ENCODE measurements at places on chromosomes 2 and 18. TPM values are rescaled to one million over a fixed set of nuclear protein-coding genes. Genes with fewer than 3 reads are reported as not detected.

EPAS1 gene
- total RNA-seq, result 83.4 TPM

RIT2 gene
- not detected for total RNA-seq

BUB1 gene
- total RNA-seq, result 18.2 TPM

DES gene
- 5,232 TPM for total RNA-seq

MC4R gene
- total RNA-seq, result 0.21 TPM

DNA sequence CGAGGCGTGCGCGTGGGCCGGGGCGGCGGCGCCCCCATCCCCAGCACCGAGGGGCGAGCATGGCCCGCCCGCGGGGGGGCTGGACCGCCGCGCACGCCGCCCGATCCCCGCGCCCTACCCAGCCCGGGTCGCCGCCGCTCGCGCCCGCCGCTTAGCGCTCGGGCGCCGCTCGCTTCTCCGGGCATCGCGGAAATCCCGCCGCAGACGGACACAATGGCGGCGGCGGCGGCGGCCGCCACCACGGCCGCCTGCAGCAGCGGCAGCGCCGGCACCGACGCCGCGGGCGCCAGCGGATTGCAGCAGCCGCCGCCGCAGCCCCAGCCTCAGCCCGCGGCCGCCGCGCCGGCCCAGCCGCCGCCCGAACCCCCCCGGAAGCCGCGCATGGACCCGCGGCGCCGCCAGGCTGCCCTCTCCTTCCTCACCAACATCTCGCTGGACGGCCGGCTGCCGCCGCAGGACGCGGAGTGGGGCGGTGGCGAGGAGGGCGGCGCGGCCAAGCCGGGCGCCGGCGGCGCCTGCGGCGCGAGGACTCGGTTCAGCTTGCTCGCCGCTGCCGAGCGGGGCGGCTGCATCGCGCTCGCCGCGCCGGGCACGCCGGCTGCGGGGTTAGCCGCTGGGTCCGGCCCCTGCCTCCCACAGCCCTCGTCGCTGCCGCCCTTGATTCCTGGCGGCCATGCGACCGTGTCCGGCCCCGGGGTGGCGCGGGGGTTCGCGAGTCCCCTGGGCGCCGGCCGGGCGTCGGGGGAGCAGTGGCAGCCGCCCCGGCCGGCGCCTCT, 453 bp downstream of the CABLES1 start:
- DNase-seq, result peak; percentile 32

DNA sequence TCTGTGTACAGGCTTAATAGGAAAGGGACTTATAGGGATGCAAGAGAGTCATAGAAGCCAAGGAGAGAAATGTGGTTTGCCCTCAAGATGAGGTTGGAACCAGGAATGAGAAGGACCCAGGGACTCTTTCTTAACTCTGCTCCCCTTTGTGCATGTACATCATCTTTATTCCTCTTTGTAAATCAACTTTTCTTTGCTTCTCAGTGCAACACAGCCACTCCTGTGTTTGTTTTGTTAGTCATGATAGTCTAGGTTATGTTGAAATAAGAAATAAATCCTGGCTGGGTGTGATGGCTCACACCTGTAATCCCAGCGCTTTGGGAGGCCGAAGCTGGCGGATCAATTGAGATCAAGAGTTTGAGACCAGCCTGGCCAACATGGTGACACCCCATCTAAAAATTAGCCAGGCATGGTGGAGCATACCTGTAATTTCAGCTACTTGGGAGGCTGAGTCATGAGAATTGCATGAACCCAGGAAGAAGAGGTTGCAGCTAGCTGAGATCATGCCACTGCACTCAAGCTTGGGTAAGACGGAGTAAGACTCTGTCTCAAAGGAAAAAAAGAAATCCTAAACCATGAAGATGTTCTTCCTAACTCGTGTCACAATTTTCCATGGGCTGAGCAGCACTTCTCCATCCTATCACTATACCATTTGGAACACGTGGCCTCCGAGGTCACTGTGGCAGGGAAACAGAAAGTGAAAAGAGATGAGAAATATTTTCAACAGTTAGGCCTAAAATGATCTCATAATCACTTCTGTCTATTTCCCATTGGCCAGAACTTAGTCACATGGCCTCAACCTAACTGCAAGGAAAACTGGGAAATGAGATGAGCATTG, 73.0 kb upstream of the TMEM17 start:
- no peak for DNase-seq

DNA sequence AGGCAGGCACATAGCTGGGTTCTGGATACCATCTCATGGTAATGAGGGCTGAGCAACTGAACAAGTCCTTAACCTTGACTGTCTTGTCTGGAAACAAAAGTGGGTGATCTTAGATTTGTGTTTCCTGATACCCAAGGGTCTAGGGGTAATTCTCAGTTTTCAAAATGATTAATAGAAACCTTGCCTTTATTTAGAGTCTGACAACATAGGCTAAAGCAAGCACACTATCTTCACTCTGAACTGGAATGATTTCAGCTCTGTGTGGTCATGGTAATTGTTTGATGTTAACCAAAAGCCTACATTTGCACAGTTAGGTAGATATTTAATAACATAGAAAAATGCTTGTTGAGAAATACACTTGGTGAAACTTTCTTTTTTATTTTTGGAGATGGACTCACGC, 6.8 kb upstream of the LAMA3 start:
- no peak for DNase-seq

GRCh38 chr2:152626911-152627339, 90.3 kb downstream of the PRPF40A start:
- DNase-seq, result no peak

- no peak for DNase-seq
These were observed 25.8 kb upstream of the IL18RAP start for GRCh38 chr2:102397209-102397608.

- DNase-seq, result no peak
These were observed 21.6 kb upstream of the GPR17 start for GRCh38 chr2:127624320-127624755.

DNA sequence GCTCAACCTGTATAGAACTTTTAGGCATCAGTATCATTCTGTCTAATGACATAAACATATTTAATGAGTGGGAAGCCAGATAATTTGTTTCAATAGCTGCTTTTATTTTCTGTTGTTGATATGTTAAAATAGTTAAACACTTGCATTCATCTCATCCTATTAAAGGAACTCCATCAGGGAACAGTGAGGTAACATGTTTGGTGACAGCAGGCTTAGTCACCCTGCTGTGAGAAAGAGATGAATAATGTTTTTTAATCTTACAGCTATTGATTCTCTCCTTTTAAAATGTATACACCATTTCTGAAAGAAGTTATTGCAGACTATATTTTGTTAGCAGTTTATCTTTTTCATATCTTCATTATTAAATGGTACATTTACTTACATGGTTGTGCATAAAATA, 123.3 kb upstream of the CWC22 start:
- no peak for DNase-seq

DNA sequence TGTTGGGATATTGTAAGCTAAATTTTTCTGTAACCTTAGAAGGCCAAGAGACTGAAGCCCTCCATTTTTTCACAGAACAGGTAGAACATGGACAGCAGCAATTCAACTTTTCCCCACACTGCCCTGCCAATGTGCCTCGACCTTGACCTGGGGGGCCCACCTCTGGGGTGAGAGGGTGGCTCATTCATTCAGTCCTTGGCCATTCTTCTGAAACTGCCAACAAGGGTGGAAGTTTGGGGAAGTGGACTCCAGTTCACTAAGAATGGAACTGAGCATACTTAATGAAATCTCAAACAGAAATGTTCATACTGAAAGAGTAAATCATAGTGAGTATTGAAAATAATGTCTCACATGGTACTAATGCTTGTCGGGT, 1.1 kb downstream of the EEF1B2 start:
- DNase-seq, result no peak

- peak; percentile 76 for DNase-seq
These were observed 56.9 kb downstream of the COL4A4 start for GRCh38 chr2:227106845-227107759.

- DNase-seq, result no peak
These were observed 31.9 kb downstream of the TFCP2L1 start for GRCh38 chr2:121253021-121253673.

DNA sequence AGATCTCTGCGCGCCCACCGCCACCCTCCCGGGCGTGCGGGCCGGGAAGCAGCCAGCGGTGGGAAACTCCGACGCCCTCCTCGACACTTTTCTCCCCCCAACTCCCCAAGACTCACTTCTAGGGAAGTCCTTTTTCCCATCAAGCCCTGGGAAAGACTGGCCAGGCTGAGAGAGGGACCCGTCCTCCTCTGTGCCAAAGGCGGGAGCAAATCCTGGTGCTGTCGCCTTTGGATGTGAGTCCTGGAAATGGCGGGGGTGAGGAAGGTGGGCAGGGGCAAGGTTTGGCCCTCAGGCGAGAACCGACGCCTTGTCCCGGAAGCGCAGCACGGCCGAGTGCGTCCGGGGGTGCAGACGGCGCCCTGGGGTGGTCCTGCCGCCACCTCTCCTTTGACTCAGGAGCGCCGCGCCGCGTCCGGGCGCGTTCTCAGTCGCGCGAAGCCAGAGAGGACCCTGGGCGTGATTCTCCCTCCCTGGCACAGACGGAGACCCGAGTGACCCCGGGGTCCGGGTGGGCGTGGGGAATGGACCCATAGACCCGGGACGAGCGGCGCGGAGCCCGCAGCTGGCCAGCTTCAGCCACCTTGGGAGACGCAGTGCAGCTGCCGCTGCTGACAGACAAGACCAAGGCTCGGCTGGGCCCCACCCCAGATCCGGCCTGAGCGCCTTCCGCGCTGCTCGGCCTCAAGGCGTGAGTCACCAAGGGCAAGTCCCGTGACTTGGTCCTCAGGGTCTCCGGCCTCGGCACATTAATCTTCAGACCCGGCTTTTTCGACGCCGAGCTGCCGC, 3.5 kb upstream of the LBX2 start:
- DNase-seq, result peak; percentile 85

DNA sequence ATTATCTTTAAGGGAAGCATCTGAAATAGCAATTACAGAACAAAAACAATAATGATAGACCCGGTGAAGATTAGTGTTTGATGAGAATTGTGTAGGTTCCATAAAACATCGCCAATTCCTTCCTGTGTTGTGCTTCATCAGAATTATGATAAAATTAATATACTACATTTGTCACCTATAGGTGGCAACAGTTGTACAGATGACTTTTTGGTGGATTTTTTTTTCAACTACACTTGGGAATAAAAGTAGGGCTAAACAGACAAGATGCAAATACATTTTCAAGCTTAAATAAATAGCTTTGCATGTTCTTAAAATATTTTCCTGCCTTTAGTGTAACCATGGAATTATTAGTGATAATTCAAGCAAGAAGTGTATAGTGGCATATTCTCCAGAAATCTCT, 7.0 kb upstream of the LYPD1 start:
- no peak for DNase-seq

Measured in tongue (tissue), 3 donors.